Stimulated activated CD4-positive, alpha-beta T cell treated with anti-CD3 and anti-CD28 coated beads, Interleukin-1b, Interleukin-23, amount 100 ng/mL, for 48 hours (primary cell): ENCODE measurements at places on chromosomes 13 and 19.
A peak's percentile ranks its signal among the peaks of the same experiment; 100 is the strongest.

DNA sequence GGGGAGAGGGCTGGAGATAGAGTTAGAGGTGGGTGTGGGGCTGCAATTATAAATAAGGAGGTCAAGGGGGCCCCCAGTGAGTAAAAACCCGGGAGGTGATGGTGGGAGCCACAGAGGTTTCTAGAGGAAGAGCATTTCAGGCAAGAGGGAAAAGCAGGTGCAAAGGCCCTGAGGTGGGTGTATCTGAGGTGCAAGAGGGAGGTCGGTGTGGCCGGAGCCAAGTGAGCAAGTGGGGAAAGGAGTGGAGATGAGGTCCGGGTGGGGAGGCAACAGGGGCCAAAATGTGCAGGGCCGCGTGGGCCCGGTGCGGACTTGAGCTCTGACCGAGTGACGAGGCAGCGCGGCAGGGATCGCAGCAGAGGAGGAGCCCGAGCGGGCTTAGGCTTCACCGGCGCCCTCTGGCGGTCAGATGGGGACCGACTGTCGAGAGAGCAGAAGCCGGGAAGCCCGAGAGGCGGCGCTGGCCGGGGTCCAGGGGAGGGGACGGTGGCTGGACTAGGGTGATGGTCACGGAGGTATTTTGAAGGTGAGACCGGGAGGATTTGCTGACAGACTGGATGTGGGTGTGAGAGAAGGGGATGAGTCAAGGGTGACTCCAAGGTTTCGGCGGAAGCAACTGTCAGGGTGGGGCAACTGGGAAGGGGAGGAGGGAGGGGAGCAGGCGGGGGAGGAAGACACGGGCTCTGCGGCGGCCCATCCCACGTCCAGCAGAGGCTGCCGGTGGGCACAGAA, 17.7 kb upstream of the SPACA4 start:
- DNase-seq = peak; percentile 86

- no peak for DNase-seq
Observed at GRCh38 chr13:88189728-88190127, 518.6 kb downstream of the SLITRK5 start.

DNA sequence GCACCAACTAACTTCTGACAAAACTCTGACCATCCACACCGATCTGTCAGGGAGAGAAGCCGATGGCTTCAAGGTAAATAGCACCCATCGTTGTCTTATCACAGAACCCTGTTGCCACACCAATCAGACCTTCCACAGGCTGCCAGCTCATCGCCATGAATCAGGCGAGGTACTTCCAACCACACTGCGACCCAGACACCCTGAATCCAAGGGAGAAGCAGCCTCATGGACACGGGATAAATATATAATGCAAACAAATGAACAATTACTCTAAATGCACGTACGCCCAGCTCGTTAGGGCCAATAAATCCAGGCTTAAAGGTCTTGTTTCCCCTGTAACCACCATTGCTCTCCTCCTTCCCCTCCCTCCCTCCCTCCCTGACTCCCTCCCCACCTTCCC, 20.8 kb downstream of the RANBP3 start:
- DNase-seq = no peak

DNA sequence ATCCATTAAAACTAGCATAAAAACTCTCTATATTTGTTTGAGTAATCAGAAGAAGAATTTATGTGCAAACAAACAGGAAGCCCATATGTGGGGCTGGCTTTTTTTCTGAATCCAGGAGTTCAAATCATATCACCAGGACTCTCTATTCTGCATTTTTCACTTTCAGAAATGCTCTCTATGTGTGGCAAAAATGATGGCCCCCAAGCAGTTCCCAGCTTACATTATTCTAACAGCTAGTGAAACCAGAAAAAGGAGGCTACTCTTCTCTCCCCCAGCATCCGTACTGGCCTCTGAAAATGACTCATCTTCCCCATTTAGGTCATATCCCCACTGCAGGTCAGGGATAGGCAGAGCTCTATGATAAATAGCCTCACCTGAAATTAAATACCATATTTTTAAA, 20.4 kb downstream of the RBM26 start:
- no peak for DNase-seq

DNA sequence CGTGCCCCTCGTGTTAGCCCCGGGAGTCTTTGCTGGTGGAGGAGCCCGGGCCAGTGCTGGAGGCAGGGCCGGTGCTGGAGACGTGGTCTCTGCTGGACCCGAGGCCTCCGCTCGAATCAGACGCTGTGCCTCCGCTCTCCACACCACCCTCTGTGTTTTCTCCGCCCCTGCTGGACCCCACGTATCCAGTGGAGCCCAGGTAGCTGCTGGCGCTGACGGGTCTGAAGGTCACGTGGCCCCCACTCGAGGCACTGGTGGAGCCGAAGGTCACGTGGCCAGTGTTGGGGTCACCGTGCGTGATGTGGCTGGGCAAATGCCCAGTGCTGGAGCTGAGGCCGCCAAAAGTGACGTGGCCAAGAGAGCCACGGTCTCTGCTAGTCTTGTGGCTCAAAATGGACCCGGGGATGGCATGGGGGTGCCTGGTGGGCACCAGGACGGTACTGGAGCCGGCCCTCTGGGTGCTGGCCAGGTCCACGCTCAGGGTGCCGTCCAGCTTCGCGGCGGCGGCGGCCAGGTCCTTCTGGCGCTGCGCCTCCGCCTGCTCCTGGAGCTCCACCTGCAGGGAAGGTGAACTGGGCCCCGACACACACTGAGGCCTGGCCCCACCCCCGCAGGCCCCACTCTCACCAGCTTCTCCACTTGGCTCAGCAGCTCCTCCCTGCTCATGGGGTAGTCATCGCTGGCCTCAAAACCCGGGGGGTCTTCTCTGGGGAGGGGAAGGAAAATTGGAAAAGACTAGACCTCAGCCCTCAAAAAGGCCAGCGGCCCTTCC, 27.3 kb downstream of the ZNF114 start:
- DNase-seq = no peak

GRCh38 chr19:12647490-12648071, 19.0 kb downstream of the MAN2B1 start:
- peak; percentile 57 for DNase-seq

- no peak for DNase-seq
Observed at GRCh38 chr19:38836159-38836982, 4.8 kb upstream of the ECH1 start.

DNA sequence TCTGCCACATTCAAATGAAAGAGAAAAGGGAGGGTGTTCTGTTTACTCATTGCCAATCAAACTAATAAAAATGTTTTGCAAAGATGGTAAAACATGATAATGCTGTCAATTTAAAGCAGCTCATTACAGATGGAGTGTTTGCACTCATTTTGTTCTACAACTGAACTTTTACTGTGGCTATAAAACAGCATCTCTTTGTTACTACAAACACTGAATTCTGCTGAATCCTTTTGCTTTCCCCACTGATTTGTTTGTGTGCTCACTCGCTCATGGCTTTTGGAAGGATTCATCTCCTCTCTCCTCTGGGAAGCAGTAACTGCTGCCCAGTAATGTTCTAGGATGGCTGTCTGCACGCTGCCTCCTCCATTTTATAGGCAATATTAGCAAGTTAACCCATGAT, 434.5 kb downstream of the PCDH9 start:
- no peak for DNase-seq

DNA sequence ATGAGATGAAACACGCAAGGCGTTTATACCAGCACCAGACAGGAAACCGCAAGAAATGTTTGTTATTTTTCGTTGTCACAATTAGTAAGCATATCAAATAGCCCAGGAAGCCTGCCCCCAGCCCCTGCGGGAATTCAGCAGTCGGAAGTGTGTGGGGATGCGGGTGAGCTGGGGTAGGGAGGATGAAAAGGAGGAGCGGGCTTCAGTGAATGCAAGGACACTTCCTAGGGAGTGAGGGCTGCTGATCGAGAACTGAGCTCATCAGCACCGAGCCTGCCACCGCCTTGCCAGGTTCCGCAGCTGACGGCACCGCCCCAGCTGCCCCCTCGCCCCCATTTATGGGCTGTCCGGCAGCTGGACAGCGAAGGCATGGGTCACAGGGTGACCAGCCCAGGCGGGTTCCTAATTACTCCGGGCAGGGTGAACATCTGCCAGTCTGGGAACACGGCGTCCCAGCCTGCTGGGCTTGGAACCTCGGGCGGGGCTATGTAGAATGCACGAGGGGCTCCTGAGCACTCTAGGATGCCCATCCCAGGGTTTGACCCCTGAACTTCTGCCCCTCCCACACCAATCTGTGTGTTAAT, 1.6 kb upstream of the BEST2 start:
- DNase-seq = no peak

DNA sequence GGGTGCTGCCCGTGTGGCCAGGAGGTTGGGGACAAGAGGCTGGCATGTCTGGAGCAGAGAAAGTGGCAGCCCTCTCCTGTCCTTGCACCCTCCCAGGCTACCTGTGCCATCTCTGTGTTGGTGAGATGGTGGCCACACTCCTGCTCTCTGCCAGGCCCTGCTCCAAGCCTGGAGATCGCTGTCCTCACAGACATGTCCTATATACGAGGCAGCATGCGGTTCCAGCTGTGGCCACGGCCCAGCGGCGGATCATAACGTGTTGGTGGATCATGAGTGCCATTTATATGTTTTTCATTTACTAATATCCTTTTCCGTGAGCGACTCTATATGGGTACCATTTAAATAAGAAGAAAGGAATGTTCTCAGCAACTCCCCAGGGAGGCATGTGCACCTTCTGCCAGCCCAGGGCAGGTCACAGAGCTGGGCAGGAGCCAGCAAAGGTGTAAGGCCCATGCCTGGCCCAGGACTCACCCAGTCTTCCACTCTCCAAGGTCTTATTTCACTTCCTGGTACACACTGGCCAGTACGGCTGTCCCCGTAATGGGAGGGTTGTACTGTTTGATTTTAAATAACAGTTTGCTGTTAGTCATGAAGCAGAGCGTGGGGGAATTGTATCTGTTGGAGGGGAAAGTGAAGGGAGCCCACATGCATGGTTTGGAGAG, 47.2 kb upstream of the LDLR start:
- DNase-seq = no peak
